ENCODE measurements at places on chromosomes 11 and 22.

DNA sequence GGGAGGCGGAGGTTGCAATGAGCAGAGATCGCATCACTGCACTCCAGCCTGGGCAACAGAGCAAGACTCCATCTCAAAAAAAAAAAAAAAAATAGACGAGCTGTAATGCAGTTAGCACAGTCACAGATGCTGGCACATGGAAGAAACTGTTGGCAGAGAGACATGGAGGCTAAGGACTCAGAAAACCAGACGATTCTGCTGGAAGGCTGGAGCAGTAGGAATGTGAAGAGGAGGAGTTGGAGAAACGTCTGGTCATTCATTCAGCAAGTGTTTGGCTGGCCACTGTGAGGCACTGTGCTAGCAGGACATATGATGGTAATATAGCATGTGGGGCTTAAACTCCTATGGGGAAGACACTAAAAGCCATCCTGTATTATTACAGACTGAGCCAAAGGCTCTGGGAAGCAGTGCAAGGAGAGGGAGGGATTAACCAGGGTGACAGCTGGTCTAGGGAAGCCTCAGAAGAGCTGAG lies 5.0 kb downstream of the UQCR10 start:
- no peak for DNase-seq

DNA sequence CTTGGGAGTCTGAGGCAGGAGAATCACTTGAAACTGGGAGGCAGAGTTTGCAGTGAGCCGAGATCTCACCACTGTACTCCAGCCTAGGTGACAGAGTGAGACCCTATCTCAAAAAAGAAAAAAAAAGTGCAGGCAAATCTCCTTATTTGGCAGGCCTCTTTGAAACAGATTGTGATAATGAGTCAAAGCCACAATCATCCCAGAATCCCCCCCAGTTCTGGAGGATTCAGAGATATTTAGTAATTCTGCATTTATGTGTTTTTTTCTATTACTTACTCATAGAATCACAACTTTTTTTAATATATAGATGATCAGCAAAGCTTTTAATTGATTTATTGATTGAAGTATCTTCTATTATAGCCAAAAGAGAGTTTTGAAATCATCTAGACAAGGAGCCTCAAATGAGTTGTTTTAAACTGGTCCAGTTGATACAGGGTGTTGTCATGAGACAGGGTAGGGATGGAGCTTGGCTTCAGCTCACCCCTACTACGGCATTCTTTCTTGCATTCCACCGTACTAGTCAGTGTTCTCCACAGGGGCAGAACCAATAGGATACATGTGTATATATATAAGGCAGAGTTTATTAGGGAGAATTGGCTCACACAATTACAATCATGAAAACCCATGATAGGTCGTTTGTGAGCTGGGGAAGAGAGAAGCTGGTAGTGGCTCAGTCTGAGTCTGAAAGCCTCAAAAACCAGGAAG lies 39.3 kb upstream of the SORL1 start:
- DNase-seq: no peak

DNA sequence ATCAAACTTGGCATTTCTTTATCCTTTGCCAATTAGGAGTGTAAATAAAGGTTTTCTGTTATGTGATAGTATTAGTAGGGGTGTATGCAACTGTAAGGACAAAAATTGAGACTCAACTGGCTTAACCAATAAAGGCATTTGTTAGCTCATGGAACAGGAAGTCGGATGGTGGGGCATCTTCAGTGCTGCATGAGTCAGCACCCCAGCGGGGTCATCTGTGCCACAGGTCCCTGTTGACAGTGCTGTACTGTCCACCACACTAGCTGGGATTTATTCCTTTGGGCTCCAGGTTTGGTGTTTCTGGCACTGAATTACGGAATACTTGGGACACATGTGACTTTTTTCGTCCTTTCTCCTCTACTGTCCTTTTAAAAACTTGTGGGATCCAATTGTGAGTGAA lies 86.0 kb downstream of the PPP6R3 start:
- DNase-seq: no peak

DNA sequence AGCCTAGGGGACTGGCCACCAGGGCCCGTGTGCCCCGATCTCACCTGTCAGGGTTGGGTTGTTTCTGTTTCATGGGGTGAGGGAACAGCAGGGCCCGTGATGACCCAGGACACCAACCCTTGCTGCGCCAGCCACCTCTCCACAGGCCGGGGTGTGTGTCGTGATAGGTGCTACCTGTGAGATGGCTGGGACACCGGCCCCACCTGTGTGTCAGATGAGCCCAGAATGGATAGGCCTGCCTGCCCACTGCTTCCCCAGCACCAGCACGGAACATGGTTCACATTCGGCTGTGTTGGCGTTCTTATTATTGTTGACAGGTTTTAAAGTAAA lies 7.1 kb downstream of the CLDN5 start:
- DNase-seq: no peak

- no peak for DNase-seq
Measured at GRCh38 chr11:103067118-103067517, 24.8 kb downstream of the DCUN1D5 start.

Measured in stimulated activated CD4-positive, alpha-beta T cell treated with anti-CD3 and anti-CD28 coated beads, Interleukin-12 subunit alpha, Interleukin-12 subunit beta, amount 100 ng/mL, for 48 hours (primary cell).